ENCODE measurements at places on chromosomes 4 and X. TPM values are rescaled to one million over a fixed set of nuclear protein-coding genes. Genes with fewer than 3 reads are reported as not detected.

ITGB1BP2 gene
- 0.95 TPM for total RNA-seq

PGAM4 gene
- total RNA-seq: not detected

LUZP4 gene
- not detected for total RNA-seq

KCNE5 gene
- total RNA-seq: 0.46 TPM

ARMCX1 gene
- 16.8 TPM for total RNA-seq

Data from foreskin keratinocyte (primary cell).